Stimulated activated CD8-positive, alpha-beta memory T cell treated with anti-CD3 and anti-CD28 coated beads, Interleukin-4, amount 100 ng/mL, for 1 hour (primary cell): ENCODE measurements at places on chromosomes 2 and 18.

DNA sequence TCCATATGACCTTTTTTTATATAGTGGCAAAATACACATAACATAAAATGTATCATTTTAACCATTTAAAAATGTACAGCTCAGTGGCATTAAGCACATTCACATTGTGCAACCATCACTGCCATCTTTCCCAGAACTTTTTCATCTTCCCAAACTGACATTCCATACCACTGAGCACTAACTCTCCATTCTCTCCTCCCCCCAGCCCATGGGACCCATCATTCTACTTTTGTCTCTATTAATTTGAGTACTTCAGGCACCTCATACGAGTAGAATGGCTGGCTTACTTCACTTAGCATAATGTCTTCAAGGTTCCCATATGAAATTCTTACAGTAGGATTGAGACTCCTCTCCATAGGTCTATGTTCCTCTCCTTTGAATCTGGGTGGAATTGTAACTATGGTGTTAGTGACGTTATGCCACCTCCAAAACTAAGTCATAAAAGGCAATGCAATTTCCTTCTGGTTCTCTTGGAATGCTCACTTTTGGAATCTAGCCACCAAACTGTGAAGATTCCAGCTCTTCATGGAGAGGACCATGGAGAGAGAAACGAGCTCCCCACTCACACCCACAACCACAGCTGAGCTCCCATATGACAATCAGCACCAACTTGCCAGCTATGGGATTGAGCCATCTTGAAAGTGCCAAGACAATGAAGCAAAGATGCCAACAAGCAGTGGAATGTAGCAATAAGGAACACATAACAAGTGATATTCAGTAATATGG, 9.8 kb upstream of the DNAJC27 start:
- DNase-seq: no peak

DNA sequence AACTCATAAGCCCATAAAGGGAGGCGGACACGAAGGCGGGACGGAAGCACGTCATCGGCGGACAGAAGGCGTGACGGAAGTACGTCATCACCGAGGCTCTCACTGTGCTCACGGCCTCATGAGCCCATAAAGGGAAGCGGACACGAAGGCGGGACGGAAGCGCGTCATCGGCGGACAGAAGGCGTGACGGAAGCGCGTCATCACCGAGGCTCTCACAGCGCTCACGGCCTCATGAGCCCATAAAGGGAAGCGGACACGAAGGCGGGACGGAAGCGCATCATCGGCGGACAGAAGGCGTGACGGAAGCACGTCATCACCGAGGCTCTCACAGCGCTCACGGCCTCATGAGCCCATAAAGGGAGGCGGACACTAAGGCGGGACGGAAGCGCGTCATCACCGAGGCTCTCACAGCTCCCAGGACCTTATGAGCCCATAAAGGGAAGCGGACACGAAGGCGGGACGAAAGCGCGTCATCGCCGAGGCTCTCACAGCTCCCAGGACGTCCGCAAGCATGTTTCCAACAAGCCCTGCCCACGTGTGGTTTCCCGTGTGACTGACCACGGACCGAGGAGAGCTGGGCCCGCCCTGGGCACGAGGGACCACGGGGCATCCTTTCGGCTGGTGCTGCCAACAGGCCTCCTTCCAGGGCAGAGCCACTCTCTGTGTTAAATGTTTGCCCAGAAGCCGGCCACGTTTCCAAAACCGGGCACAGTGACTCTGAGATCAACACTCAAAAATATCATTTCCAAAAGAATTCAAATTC, 182.7 kb upstream of the SALL3 start:
- DNase-seq: no peak

- DNase-seq: no peak
These were observed 107.2 kb downstream of the RNF152 start for GRCh38 chr18:61785588-61785987.

- DNase-seq: no peak
These were observed 30.1 kb upstream of the ZNF516 start for GRCh38 chr18:76524900-76525698.

GRCh38 chr18:5159080-5159479, 38.0 kb downstream of the AKAIN1 start:
- DNase-seq: no peak

- no peak for DNase-seq
These were observed 48.7 kb downstream of the INPP5D start for GRCh38 chr2:233108611-233109490.

DNA sequence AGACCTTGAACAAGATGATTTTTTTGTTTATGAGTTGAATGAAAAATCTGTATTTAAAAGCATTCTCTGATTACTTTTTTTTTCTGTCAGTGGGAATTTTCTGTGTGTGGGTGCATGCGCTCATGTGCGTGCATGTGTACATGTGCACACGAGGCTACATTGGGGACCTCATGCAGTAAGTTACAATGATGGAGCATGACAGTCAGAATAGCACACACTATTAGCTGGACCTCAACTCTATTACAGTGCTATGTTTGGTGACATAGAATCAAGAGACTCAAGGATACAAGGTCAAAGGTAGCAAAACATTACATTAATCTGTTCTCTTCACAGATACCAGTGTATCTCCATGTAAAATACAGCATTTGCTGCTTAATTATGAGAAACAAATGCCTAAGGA, 276.8 kb upstream of the FIGN start:
- DNase-seq: no peak

DNA sequence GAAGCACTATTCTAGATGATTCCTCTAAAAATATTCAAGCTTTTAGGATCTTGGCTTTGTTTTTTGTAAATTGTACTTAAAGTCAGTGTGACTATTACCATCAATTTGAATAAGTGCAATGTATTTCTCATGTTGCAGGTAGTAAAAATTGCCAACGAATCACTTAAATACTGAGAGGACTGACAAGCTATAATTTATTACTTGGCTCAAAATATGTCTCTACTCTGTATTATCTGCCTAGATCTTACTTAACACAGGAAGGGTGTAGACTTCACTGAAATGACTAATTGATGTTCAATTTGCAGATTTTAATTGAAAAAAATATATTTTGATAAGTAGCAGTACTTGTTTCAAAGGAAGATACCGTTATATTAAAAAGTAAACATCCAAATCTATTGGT, 202.3 kb downstream of the SLC8A1 start:
- DNase-seq: no peak
